Activated CD4-positive, alpha-beta T cell treated with anti-CD3 and anti-CD28 coated beads, Interleukin-2, amount 50 U/mL, for 1 hour (primary cell): ENCODE measurements at places on chromosomes 6 and 20.

GRCh38 chr6:15079288-15079817 is 166.5 kb upstream of the JARID2 start:
- no peak for DNase-seq

DNA sequence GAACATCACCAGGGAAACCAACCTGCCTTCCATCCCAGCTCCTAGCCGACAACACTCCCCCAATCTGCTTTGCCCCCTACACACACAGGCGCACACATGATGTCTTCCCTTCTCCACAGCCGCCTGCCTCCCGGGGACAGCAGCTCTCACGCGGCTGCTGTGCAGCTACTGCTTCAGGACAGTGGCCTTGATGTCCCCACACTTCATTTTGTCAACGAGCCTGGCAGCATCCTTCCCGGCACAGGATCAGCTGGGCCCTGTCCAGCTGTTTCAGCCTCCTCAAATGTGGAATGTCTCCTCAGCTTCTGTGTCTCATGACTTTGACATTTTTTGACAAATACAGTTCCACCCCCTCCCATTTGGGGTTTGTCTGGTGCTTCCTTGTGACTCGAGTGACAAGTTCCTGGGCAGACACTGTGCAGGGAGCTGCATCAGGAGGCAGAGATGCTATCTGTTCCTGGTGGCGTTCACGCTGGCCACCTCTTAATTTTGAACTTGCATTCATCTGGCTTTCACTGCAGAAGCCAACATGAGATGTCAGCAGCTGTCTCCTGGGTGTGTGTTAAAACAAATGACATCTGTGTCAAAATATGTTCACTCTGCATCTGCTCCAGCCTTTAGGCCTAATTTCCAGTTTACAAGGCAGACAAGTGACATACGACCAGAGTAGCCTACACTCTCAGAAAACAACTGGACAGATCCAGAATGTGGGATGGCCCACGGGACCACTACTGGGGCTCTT is 57.2 kb downstream of the GINS1 start:
- no peak for DNase-seq

GRCh38 chr20:10313701-10314100 is 95.1 kb downstream of the SNAP25 start:
- no peak for DNase-seq

GRCh38 chr6:72930556-72931132 is 294.7 kb downstream of the KHDC1L start:
- no peak for DNase-seq

GRCh38 chr6:91447081-91447480 is 860.2 kb upstream of the MAP3K7 start:
- DNase-seq: no peak

DNA sequence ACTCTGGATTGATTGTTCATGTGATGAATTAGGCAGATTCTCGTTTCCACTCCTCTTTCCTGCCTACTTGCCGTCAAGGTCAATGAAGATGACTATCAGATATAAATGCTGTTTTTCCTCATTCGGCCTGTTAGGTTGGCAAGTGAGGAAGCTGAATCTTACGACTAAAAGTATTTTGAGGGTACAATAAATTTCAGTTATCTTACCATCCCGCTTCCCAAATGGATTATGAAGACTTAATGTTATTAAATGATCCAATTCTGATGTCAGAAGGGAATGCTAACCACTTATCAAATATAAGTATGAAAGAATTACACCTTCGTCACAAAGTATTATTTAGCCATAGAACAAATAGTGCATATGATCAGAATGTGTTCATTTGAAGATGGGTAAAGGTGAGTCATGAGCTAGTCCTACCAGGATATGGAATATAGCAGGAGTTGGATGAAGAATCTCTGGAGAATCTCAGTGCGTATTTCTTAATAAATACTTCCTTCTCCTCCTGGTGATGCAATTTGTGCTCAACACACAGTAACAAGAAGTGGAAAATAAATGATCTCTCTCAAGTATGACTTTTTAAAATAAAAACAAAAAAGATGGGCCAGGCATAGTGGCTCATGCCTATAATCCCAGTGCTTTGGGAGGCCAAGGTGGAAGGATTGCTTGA is 4.6 kb downstream of the GPLD1 start:
- no peak for DNase-seq

DNA sequence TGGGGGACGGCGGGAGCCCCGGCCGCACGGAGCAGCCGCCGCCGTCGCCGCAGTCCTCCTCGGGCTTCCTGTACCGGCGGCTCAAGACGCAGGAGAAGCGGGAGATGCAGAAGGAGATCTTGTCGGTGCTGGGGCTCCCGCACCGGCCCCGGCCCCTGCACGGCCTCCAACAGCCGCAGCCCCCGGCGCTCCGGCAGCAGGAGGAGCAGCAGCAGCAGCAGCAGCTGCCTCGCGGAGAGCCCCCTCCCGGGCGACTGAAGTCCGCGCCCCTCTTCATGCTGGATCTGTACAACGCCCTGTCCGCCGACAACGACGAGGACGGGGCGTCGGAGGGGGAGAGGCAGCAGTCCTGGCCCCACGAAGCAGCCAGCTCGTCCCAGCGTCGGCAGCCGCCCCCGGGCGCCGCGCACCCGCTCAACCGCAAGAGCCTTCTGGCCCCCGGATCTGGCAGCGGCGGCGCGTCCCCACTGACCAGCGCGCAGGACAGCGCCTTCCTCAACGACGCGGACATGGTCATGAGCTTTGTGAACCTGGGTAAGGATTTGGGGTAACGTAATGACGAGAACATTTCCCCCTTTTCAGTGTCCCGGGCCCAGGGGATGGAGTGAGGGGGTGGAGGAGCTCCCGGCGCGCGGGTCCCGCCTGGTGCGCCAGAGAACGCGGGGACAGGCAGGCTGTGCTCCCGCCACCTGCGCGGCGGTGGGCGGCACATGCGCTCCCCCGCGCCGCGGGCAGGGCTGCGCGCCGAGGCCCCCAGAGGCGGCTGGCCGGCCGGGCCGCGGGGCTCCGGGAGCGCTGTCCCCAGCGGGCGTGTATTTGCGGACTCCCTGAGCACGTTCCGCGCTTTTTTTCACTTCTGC is 1.4 kb downstream of the BMP6 start:
- no peak for DNase-seq

DNA sequence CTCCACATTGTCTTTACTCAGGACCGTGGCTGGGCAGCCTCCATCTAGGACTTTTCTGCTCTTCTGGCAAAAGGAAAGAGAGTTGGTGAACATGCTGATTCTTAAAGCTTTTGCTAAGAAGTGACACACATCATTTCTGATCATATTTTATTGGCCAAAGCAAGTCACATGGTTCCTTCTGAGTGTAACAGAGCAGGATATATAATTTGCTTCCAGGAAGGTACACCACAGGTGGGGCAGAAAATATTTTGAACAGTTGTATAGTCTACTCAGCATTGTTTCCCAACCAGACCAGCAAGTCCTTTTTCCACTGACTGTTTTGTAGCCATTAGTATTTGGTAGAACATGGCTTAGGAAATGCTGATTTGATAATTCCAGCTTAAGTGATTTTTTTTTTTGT is 73.5 kb downstream of the AKAP7 start:
- no peak for DNase-seq

- DNase-seq: no peak
These were observed 695.1 kb upstream of the CITED2 start for GRCh38 chr6:140069576-140069975.

DNA sequence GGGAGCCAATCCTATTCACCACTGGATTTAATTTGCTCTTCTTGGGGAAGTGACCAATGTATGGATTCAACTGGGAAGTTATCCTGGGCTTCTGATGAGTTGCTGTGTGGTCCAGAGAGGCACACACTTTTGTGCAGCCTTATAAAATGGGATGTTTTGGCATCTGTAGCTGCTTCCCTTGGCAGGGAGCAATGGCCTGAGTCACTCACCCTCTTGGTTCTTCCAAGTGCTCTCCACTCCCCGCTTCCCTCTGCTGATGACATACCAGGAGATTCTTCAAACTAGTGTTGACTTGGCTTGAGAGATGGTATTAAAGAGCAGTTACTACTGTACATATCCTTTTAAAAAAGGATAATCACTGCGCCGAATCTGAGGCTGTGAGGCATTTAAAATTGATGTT is 105.8 kb downstream of the JARID2 start:
- no peak for DNase-seq

DNA sequence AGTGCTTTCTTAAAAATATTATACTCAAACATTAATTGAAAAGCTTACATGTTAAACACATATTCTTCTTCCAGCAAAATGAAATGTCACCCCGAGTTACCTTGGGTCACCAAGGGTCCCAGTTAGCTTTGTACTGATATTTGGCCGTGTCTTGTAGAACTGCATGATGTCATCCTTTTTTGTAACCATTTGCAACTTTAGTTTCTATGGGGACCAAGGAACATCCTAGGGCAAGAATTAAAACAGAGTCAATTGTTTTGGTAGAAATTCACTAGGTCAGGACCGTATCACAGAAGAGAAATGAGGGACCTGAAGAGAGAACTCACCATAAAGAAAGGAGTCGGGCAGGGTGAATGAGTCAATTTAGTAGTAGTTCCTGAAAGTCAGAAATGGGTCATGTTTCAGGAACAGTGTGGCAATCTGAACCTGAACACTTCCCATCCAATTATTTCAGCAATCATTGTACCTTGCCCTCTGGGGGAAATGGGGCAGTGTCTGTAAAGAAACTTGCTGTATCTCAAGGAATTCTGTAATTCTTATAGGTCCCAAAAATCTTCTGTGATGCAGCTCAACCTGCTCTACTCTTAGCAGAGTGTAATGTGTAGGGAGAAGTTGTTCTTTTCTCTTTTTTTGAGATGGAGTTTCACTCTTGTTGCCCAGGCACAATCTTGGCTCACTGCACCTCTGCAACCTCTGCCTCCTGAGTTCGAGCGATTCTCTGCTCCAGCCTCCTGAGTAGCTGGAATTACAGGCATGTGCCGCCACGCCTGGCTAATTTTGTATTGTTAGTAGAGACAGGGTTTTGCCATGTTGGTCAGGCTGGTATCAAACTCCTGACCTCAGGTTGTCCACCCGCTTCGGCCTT is 5.3 kb upstream of the AKAP7 start:
- no peak for DNase-seq

- no peak for DNase-seq
These were observed 6.2 kb downstream of the PTPN1 start for GRCh38 chr20:50516180-50516934.

GRCh38 chr6:13044896-13045295 is 283.4 kb downstream of the TBC1D7 start:
- DNase-seq: no peak

- DNase-seq: no peak
These were observed 2.7 kb upstream of the SLC9A8 start for GRCh38 chr20:49809803-49810359.

GRCh38 chr6:157853018-157853805 is 30.2 kb downstream of the SNX9 start:
- DNase-seq: no peak

DNA sequence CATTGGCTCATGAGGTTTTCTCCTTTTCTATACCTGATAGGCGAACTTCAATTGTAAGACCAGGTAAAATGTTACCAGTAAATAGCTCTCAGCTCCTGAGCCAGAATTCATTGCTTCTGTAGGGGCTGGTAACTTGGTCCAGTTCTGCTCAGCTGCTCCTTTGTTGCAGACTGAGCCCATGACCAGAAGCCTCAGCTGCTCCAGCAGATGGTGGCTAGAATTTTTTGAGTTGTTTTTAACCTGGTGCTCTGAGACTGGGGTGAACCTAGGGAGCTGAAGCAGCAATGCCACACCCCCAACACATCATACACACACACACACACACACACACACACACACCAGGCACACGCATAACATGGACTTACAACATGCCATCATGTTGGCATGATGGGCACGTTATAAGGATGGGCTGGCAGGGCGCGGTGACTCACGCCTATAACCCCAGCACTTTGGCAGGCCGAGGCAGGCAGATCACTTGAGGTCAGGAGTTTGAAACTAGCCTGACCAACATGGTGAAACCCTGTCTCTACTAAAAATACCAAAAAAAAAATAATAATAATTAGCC is 103.1 kb downstream of the QRSL1 start:
- no peak for DNase-seq

GRCh38 chr20:32647606-32648005 is 26.1 kb downstream of the C20orf203 start:
- DNase-seq: no peak

DNA sequence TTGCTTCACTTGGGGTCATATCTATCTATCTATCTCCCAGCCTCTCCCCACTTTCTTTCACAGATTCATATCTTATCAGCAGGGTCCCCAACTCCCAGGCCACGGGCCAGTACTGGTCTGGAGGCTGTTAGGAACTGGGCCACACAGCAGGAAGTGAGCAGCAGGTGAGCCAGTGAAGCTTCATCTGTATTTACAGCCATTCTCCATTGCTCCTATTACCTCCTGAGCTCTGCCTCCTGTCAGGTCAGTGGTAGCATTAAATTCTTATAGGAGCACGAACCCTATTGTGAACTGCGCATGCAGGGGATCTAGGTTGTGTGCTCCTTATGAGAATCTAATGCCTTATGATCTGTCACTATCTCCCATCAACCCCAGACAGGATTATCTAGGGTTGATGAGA is 14.8 kb upstream of the TAB2 start:
- DNase-seq: no peak

DNA sequence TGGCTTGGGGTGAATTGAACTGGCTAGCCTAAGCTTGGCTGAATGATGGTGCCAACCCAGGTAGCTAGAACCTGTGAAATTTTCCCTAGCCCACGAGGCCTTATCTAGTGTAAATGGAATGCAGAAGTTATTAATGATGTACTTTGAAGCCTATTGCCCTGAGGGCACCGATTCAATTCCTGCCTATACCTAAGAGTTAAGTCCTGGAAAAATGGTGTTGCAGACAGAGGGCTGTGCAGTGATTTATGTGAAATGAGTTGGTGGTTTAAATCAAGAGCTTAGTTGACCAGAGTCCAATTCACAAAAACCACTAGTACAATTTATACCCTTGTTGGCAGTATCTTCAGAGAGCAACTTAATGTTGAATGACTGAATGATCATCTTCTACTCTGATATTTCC is 373.8 kb upstream of the JAG1 start:
- no peak for DNase-seq

- DNase-seq: no peak
These were observed 158.0 kb upstream of the BMP5 start for GRCh38 chr6:56033401-56033800.

- DNase-seq: no peak
These were observed 774 bp upstream of the SFT2D1 start for GRCh38 chr6:166343150-166343487.

GRCh38 chr6:107713563-107713962 is 110.5 kb downstream of the SCML4 start:
- DNase-seq: no peak

DNA sequence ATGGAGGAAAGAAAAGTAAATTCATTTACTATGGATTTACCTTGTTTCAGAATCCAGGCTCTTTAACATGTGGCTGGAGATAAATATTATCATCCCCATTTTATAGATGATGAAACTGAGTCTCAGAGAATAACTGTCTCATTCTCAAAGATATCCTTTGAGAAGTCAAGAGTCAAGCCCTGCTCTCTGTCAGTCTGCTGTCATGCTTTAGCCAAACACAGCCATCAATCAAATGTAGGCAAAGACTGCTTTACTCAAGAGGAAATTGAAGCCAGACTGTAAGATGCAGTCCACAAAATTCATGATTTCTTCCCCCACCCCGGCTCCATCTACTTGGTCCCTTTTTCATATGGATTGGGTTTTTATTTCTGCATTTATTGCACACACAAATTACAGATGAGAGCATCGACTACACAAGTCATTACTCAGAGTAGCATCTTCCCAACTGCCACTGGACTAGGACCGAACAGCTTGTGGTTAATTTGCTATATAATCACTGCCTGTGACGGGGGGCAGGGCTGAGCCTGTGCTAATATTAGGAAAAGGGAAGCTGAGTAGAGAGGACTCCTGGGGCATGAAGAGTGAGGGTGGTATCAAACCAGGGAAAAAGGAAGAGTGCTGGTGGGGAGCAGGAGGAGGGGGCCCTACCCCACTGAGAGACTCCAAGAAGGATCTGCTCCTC is 102.7 kb upstream of the TOP1 start:
- DNase-seq: no peak
